ENCODE measurements at places on chromosomes 2 and 18.

DNA sequence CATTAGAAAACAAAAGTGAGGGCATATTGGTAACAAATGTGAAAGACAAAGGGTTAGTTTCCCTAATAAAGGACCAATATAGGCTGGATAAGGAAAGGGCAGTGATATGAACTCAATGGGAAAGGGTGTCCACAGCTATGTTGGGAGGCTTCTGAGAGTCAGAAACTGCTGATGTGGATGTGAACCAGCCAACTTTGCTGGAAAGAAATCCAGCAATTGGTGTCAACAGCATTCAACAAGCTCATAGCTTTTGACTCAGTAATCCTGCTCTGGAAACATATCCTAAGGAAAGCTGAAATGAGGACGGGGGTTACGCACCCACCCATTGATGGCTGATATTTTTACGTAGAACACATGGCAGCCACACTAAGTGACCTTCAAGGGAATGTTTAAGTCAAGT, 63.7 kb downstream of the ARL4C start:
- no peak for DNase-seq

GRCh38 chr2:152549423-152549822, 167.8 kb downstream of the PRPF40A start:
- no peak for DNase-seq

- DNase-seq = no peak
Observed at GRCh38 chr2:215879977-215880940, 133.1 kb downstream of the MREG start.

GRCh38 chr18:9047715-9048114, 54.8 kb upstream of the NDUFV2 start:
- DNase-seq = no peak

- DNase-seq = no peak
Observed at GRCh38 chr2:173171321-173171720, 95.7 kb downstream of the MAP3K20 start.

DNA sequence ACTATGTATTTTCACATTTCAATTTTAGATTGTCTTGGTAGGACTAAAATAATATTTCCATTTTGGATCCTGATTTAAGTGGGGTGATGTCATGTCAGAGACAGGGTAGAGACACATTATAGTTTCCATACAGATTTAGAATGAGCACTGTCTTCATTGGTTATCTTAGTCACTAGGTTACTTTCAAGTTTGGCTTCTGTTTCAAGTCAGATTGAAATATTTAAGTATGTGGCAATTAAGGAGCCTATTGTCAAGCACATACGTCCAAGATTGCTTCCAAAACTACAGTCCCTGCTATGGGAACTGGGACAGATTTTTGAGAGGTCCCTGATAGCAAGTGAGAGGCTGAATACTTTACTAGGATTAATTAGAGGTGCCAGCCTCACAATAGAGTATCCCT, 89.2 kb upstream of the FAM117B start:
- no peak for DNase-seq

DNA sequence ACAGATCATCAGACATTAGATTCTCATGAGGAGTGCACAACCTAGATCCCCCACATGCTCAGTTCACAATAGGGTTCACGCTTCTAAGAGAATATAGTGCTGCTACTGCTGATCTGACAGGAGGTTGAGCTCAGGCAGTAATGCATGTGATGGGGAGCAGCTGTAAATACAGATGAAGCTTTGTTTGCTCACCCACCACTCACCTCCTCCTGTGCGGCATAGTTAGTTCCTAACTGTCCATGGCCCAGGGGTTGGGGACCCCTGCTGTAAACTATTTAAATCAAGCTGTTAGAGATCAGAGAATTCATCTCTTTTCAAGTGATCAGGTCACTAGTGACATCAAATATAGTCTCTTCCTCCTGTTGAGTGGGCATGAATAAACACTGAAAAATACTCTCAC, 88.8 kb upstream of the ACVR2A start:
- DNase-seq = peak; percentile 44

- DNase-seq = no peak
Observed at GRCh38 chr2:145022666-145023333, 502.9 kb upstream of the ZEB2 start.

DNA sequence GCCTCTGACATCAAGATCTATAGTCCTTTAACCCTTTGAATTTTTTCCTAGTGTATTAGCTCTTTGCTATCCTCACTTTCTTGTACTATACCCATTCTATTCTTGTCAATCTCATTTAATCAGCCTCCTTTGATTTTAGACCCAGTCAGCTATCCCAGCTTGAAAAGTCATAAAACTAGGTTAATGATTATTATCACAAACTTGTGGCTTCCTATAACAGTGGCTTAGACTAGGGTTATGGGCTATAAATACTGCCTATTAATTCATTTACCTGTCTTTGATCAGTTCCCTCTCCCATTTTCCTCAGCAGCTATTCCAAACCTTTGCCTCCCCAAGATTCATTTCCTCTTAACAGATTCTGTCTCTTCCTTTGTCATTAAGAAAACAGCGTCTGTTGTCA, 174.8 kb downstream of the UBR3 start:
- no peak for DNase-seq

DNA sequence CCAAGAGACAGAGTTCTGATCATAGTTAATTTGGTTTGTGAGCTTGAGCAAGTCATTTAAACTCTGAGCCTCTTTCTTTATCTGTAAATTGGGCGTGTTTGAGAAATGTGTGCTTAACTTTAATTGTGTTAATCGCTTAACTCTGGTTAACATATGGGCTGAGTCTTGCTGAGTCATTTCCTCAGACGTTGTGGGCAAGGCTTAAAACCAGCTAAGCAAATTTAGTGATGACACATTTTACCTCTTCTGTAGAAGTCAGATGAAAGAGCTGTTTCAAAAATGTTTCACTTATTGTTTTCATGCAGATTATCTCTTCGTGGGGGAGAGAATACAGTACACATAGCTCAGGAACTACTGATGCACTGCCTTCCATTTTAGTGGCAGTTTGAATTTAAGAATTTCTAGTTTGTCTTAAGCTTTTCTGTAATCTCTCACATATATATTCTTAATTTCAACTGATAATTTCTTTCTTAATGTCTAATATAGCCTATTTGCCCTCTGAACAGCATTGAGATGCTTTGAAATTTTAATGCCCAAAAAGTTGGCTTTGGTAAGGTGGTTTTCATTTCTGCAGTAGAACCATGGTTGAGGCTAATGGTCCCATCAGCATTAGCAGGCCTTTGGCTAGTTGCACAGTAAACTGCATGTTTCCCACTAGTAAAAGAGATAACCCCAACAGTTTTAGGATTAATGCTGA, 34.9 kb downstream of the RAB10 start:
- DNase-seq = no peak

- peak; percentile 73 for DNase-seq
Observed at GRCh38 chr2:65349863-65350262, 82.5 kb downstream of the SPRED2 start.

DNA sequence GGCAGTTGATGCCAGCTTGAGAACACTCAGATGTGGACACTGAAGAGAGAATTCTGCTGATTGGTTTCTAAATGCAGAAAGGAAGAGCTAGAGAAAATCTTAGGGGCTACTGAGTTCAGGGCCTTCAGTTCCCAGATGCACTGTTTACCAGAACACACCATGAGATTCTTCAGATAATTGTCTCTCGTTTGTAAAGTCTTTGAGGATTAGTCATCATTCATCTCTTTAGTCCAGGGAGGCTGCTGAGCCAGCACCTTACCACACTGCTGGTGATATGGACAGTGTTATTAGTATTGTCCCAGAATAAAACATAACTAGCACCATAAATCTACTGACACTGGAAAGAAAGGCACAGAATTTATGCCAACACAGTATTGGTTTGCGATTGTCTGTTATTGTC, 690.8 kb upstream of the CELF4 start:
- DNase-seq = peak; percentile 80

GRCh38 chr2:190684931-190685330, 36.0 kb downstream of the NAB1 start:
- no peak for DNase-seq

GRCh38 chr18:79884294-79884962, 67.0 kb downstream of the SLC66A2 start:
- no peak for DNase-seq

- peak; percentile 32 for DNase-seq
Observed at GRCh38 chr2:3044587-3045317, 332.9 kb downstream of the EIPR1 start.

GRCh38 chr18:5430131-5430530, 113.7 kb downstream of the EPB41L3 start:
- DNase-seq = no peak

DNA sequence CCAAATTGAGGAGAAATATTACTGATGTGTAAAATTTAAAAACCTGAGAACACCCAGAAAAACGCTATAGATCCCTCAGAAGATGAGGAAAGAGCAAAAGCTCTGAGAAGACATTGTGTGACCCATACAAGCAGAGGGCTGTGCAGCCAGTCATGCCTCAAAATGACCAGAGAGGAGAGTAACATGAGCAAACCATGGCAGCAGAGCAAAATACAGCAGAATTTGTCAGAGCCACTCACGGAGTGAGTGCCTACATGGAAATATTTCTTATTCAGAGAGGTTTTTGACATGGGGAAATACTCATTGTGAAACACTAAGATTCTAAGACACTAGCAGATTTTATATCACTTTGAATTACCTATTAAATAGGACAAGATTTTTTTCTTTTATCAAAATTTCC, 96.8 kb upstream of the DNAJC10 start:
- no peak for DNase-seq

DNA sequence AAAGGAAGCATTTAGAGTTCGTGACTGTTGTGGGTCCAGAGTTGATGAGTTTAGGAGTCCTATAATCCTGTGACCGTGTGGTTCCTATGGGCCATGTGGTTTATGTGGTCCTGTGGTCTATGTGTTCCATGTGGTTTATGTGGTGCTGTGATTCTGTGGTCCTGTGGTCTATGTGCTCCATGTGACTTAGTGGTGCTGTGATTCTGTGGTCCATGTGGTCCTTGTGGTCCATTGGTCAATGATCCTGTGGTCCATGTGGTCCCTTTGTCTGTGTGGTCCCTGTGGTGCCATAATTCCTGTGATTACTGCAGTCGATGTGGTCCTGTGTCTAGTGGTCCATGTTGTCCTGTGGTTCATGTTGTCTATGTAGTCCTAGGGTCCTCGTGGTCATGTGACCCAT, 167.3 kb downstream of the TMEM18 start:
- DNase-seq = no peak

DNA sequence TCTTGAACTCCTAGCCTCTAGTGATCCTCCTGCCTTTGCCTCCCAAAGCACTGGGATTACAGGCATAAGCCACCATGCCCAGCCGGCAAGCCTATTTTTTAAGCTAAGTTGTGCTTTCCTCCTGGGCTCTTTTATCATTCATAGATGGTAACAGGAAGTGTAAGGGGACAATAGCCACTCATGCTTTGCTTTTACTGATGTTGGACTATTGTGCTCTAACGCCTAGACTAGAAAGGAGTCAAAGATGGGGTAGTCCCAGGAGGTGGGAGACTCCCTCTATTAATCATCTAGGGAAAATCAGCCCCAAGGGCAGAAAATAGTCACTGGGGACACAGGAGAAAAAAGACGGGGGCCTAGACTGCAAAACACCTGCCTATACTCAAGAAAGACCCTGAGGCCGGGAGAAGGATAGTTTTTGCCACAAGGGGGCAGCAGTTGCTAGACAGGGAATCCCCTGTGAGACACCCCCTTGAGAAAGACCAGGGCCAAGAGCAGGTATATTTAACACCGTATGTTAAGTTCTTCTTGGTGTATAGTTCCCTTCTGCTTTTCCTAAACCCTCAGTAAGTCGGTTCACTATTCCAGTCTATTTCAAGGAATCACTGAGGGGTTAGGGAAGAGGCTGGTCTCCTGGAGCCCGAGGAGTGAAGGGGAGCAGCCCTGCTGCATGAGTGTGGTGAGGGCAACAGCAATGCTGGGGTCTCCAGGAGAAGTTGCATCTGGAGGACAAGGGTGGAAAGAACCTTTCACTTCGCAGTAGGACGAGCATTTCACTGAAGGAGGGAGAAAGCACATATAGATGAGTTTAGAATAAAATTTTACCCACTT, 2.1 kb upstream of the CXCR1 start:
- peak; percentile 15 for DNase-seq

DNA sequence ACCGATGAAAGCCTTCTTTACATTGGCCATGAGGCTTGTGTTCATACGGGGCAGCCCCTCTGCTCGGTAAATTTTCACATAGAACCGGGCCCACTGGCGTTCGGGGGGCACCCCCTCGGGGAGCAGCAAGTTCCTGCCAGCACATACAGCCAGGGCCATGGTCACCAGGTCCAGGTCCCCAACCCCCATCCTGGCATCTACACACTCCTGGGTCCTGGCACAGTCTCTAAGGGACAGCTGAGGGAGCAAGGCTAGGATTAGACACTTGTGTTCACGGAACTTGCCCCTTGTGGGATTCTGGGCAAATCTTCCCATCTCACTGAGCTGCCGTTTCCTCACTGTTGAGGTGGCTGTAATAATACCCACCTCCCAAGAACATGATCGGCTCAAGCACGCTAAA, 5.6 kb upstream of the OTOF start:
- no peak for DNase-seq

GRCh38 chr18:58257461-58257860, 213.4 kb downstream of the NEDD4L start:
- DNase-seq = no peak

GRCh38 chr2:132936791-132937190, 266.8 kb upstream of the LYPD1 start:
- DNase-seq = no peak

- DNase-seq = no peak
Observed at GRCh38 chr2:121210691-121211090, 74.3 kb downstream of the TFCP2L1 start.

GRCh38 chr2:27884601-27885000, 5.6 kb downstream of the RBKS start:
- DNase-seq = no peak

- no peak for DNase-seq
Observed at GRCh38 chr2:191436368-191437055, 191.3 kb downstream of the MYO1B start.

DNA sequence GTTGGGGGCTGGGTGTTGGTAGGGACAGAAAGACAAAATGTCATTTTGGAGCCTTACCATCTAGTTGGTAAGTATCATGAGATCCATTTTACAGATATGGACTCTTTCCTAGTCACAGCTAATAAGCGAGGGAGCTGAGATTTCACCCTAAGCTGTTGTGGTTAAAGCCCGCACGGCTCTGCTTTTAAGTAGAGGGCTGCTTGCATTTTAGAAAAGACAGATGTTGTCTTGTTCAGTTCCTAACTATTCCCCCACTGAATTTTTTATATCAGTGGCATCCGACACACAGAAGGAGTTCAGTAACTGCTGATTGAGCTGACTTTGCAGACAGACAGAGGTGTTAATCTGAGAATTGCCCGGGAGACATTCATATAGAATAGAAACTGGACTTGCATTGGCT, 3.7 kb downstream of the QPCT start:
- DNase-seq = no peak

- no peak for DNase-seq
Observed at GRCh38 chr2:694174-694573, 17.0 kb upstream of the TMEM18 start.

Measured in COR-L47 (cell line).